ENCODE measurements at places on chromosomes 1 and 21.
A peak's percentile ranks its signal among the peaks of the same experiment; 100 is the strongest.

DNA sequence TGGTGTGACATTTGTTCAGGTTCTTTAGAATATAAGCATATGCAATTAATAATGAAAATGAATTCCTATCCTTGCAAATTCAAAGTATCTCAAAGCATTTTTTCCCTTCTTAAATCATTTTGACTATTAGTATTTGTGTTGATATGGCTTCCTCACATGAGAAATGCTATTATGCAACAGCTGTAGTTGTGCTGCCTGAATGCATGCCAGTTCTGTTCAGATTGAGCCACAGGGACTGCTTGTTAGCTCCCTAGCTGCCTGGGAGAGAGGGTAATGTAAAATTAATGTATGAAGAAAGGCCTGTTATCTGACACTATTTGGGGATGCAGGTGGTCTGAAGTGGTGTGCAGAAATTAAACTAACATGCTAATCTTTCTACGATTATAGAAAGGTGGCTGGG lies 45.5 kb downstream of the CACHD1 start:
- no peak for DNase-seq

DNA sequence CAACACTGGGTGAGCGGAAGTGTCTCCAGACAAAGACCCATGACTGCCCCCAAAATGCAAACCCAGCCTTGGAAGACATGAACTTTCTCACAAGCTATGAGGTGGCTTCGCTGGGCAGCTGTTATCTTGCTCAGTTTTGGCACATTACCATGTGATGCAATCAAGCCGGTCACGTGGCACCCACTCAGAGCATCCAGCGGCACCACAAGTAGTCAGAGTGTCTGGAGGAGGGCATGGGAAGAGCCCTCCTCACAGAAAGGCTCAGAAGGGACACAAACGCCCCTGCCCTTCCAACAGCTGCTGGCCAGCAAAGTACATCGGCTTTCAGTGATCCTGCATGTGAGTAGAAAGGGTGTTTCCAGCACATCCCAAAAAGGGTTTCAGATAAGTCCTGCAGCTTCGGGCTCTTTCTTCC lies 145.5 kb upstream of the IRF2BP2 start:
- DNase-seq, result no peak

GRCh38 chr1:30820299-30820698 lies 62.7 kb upstream of the LAPTM5 start:
- no peak for DNase-seq

DNA sequence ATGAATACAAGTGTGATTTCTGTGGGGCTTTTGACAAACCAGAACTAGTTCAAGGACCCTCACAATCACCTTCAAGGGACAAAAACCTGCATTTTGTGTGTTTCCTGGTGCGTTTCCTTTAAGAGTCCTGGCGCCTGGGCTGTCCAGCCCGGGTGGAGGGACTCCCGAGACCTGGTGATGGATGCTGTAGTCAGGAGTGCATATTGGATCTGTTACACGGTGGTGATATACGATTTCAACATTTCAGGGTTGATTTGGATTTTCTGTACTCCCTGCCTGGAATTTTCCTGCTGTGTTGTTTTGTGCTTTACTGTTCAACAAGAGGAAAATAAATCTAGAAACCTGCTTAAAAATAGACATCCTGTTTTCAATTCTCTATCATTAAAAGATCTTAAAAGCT lies 162.0 kb downstream of the KIF26B start:
- DNase-seq, result no peak

- no peak for DNase-seq
Measured at GRCh38 chr1:27956761-27957160, 3.0 kb upstream of the XKR8 start.

DNA sequence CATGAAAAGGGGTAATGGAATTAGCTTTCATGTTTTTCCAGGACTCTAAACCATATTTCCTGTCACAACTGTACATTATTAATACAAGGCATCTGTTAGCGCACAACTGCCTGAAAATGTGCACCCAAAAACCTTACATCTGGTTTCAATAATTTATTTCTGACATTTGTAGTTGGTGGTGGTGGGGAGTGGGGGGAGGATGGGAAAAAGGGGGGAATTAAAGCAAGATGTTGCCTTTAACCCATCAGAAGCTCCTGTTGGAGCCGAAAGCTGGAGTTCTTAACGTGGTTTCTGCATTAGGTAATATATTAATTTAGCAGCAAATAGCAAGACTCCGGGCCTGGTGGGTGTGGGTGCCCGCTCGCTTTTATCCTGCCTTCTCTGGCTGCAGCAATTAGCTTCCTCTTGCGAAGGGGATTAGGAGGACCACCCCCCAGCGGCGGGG lies 36.9 kb upstream of the HHAT start:
- no peak for DNase-seq

DNA sequence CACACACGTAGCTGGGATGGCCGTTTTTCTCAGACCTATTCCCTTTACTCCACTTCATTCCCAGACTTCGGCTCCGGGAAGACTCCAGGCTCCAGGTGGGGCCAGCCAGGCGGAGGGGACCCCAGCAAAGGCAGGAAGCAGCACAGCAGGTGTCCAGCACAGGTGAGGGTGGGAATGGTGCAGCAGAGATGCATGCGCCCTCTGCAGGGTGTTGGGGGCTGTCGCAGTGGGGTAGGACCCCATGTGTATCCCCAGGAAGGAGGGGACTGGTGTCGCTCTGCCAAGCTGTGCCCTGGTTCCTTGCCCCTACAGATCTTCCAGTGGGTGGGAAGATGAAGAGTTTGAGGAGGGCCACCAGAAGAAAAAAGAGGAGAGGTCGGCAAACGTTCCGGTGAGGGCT lies 5.3 kb downstream of the TTC24 start:
- no peak for DNase-seq

DNA sequence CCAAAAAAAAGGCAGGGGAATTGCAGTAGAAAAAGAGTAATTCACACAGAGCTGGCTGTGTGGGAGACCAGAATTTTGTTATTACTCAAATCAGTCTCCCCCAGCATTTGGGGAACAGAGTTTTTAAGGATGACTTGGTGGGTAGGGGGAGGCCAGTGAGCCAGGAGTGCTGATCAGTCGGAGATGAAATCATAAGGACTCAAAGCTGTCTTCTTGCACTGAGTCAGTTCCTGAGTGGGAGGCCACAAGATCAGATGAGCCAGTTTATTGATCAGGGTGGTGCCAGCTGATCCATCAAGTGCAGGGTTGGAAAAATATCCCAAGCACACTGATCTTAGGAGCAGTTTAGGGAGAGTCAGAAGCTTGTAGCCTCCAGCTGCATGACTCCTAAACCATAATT lies 23.7 kb upstream of the EDARADD start:
- no peak for DNase-seq

- peak; percentile 68 for DNase-seq
Measured at GRCh38 chr1:37602750-37603694, 7.3 kb upstream of the GNL2 start.

DNA sequence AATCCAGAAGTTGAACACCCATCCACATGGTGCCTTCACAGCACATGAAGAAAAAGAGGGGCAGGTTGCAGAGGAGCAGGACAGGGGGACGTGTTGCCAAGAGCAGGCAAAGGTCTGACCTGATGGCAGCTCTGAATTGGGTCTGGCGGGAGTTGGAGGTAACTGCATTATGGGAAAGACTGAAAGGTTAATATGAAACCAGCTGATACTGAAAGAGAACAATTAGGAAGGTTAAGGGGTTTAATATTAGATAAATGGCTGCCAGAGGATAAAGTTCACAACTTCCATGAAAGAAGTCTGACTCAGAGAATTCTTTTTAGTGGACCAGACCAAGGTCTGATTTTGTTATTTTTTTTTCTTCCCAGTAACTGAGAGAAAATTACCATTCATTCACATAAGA lies 76.1 kb downstream of the CD58 start:
- no peak for DNase-seq

GRCh38 chr1:7281821-7282220 lies 489.3 kb upstream of the VAMP3 start:
- no peak for DNase-seq

DNA sequence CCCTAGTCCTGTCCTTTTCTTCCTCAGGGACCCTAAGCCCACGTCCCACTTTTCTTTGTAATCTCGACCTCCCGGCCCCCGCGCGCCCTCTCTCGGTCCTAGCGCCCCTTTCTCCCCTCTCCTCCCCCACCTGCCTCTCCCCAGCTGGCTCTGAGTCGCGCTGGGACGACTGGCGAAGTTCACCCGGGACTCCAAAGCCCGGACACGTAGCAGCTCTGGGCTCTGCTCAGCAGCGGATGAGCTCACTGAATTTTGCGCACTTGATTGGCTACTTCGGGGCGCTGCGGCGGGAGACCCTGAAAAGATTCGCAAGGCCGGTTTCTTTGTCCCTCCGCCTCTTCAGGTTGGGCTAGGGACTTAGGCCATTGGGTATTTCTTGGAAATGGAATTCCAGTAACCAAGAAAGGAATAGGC lies 16.3 kb upstream of the ACKR1 start:
- DNase-seq, result no peak

GRCh38 chr1:27868932-27869718 lies 3.2 kb upstream of the THEMIS2 start:
- DNase-seq, result no peak

GRCh38 chr1:60923389-60924087 lies 158.8 kb upstream of the NFIA start:
- DNase-seq, result no peak

DNA sequence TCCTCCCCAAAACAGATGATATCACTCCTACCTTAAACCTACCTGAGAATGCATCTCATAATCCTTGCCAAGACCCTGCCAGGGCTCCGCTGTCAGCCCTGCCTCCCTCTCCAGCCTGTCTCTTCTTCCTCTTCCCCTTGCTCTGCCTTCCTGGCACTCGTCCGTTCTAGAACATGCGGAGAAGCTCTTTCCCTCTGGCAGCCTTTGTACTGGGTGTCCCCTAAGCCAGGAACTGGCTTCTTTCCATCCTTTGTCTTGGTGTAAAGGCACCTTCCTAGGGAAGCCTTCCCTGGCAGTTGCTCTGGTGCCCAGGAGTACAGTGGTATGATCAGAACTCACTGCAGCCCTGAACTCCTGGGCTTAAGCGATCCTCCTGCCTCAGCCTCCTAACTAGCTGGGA lies 36.1 kb downstream of the CTNNBIP1 start:
- no peak for DNase-seq

DNA sequence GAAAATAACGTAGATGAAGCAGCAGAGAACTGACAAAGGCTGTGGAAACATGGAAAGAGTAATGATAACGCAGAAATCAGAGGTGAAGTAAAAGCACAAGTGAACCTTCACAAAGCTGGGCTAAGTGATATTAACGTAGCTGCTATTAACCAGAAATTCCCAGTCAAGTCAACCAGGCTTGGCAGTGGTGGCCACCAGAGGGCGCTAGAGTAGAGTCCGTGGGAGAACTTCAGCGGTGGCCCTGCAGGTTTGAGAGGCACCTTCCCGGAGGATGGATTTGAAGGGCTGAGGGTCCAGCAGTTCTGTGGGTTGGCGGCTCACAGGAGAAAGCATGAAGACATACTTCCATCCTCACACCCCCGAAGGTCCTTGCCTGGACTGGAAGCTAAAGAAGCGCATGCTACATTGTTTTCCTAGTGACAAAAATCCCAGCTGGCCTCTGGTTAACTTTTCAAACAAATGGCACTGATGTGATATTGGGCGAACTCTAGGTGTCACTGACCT lies 81.7 kb upstream of the ZNF648 start:
- DNase-seq, result peak; percentile 59

GRCh38 chr1:196608390-196609369 lies at the start of gene KCNT2:
Gene KCNT2, minus strand, starts transcription at chr1:196608440. Its CDS starts 131 bp downstream, at chr1:196608309.
- DNase-seq, result no peak

DNA sequence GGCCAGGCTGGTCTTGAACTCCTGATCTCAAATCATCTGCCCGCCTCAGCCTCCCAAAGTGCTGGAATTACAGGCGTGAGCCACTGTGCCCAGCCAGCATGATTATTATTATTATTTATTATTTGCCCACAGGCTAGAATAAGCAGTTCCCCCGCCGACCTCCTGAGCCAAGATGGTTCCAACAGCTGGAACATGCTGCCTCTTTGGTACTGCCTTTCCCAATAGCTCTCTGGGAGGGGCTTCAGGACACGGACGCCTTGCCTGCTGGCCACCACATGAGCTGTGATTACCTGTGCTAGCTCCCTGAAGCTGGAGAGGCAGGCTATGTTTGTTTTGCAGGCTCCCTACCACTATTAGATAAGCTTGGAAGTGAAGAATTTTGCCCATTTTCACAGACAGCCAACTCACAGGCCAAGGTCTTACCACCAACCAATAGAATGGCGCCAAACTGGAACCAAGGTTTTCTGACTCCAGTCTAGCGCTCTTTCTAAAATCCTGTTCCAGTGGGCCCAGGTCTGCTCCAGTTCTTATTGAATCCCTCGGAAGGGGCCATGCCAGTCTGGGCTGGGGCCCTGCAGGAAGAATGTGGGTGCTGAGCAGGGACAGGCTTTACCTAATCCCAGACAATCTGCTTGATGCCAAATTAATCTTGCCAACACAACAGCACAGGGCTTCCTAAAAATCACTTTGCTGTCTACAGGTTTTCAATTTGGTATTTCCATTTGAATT lies 2.1 kb upstream of the GPR61 start:
- no peak for DNase-seq

GRCh38 chr21:29939924-29940275 lies at the start of gene GRIK1:
Gene GRIK1, minus strand, starts transcription at chr21:29939996.
- DNase-seq, result no peak

- no peak for DNase-seq
Measured at GRCh38 chr1:159594625-159595405, 7.2 kb downstream of the APCS start.

- no peak for DNase-seq
Measured at GRCh38 chr21:41189150-41189745, 21.3 kb downstream of the BACE2 start.

- no peak for DNase-seq
Measured at GRCh38 chr1:77990629-77991204, 11.8 kb upstream of the FUBP1 start.

DNA sequence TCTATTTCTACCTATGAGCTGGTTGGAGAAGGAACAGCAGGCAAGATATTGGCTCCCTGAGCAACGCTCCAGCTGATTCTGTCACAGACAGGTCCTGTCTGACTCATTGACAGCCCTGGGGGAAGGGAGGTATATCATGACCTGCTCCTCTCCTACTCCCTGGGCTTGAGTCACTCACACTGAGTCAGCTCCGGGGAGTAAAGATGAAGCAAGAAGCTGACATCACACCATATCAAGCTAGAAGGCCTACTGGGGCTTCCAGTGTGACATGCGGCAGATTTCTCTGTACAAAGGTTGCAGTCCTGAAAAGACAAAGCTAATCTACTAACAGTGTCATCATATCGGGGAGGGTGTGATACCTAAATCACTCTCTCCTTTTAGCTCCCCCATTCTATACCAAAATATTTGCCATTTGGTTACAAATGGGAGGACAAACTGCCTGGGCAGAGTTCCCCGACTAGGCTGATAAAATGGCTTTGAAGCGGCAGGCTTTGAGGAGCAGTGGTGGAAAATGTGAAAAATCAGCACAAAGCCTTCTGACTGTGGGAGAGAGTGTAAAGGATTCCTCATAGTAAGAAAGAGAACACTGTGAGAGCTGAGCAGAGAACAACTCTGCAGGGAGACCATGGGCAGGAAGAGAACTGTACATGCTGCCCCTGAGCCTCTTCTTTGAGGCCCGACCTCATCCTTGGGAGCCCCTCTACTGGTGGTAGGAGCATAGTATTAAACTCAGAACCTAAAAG lies 15.5 kb downstream of the PI4KB start:
- no peak for DNase-seq

GRCh38 chr1:43204394-43204793 lies 32.3 kb downstream of the CFAP57 start:
- DNase-seq, result no peak
